ENCODE measurements at places on chromosomes 12 and 14.

DNA sequence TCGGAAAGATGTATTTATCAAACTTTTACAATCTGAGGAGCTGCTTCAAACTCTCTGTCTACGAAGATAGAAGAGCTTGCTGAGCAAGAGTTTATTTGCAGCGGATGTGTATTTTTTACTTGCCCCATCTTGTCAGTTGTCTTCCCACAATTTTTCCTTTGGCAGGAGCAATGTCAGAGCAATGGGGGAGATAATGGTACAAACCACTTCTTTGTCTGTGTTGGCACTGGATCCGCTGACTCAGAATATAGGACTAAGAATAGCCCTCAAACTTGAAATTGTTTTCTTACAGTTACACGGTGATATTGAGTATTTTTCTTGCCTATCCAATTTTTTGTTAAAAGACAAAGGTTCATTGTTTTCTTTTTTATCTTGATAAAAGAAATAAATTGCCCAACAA lies 27.6 kb downstream of the HELB start:
- DNase-seq = no peak

- no peak for DNase-seq
Observed at GRCh38 chr14:93996130-93996695, 888 bp upstream of the CCDC197 start.

DNA sequence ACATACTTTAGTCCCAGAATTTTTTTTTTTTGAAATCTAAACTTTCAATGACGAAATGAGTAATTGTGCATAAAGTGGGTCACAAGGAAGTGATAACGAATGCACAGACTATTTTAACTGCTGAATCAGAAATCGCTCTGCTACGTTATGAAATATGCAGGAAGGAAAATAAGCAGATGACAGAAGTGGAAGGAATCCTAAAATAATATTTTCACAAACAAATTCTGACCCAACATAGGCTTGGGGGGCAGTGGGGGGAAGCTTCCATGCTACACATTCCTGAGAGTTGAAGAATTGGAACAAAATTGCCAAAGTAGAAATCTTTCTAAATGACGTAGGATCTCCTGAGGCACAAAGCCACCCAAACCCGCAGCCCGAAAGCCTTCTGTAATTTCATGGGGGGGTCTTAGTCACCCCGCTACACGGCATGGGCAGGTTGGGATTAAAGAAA lies 89.6 kb downstream of the ARF6 start:
- DNase-seq = no peak

DNA sequence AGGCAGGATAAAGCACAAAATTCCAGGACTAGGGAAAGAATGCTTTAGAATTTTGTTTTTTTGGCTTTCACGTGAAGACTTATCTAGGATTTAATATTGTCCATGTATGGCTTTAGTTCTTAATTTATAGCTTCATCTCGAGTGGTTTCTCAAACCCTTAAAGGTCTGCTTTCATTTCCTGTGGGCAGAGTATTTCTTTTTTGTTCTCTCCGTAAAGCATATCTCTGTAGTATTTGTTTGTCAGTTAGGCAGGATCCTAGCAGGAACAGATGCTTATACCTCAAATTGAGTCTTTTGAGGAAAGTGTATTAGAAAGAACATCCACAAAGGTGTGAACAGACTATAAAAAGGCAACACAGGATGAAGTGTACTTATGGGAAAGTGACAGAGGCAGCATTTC lies 697.1 kb upstream of the SEL1L start:
- DNase-seq = no peak

DNA sequence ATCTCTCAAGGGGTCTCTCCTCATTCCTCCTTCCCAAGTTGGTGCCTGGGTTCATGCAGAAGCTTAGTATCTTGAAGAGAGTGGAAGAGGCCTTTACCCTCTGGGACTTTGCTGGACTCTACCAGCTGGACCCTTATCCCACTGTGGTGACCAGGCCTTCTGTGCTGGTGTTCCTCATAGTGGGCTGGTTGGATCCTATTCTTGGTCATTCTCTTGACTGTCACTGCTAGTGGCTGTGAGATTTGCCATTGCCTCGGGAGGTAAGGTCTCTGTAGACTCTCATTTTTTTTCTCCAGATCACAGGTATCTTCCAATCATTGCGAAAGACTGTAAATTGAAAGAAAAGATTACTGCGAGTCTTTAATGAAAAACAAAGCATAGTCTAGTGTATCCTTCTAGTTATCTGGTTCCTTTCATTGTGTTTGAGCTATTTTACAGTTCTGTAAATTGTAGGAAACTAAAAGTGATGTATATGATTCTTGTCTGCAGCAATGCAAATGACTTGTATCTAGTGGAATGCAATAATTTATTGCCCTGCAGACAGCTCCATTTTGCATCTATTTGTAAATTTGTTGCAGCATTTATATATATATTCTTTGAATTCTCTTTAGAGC lies 217.9 kb downstream of the AEBP2 start:
- DNase-seq = no peak

GRCh38 chr12:24728366-24728765 lies 220.5 kb downstream of the BCAT1 start:
- no peak for DNase-seq

GRCh38 chr12:124388679-124389137 lies 93.8 kb downstream of the RFLNA start:
- DNase-seq = peak; percentile 10

DNA sequence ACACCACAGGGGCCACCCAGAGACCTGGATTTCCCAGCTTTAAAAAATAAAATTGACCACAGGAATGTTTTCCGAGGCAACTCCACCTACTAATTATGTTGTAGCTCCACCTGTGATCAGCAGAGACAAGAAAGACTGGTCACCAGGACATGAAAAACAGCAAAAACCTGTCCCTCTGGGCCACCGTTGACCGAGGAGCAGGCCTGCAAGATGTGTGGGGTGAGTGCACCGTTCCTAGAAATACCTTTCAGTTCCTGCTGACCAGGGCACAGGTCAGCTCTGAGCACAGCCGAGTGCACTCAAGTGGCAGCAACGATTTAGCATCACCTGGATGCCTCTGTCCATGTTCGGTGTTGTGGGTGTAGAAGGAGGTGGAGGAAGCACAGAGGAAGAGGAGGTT lies 16.9 kb downstream of the FZD10 start:
- no peak for DNase-seq

DNA sequence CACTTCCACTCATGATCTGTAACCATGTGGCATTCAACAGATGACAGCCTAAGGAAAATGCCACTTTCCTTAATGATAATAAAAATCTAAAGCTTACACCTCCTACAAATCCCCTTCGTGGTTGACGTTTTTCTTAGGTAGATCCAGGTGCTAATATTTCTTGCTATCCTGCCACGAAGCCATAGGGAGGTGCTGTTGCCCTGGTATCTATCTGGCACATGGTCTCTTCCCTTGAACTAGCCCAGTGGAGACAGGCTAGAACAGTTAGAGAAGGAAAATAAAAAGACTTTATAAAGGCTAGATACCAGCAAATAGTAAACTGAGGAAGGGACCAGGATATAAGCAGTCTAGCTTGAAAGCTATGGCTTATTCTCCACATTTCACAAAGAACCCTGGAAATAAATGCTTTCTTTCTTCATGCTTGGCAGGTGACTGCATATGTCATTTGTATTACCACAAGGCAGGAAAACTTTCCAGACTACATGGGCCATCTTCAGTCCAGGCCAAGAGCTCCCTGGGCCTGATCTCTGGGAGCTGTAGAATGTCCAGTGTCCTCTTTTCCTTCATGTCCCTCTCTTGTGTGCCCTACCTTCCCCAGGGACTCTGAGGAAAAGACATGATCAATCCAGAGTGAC lies 15.3 kb downstream of the SPIC start:
- no peak for DNase-seq

- DNase-seq = no peak
Observed at GRCh38 chr12:112506513-112507166, 87.9 kb downstream of the PTPN11 start.

DNA sequence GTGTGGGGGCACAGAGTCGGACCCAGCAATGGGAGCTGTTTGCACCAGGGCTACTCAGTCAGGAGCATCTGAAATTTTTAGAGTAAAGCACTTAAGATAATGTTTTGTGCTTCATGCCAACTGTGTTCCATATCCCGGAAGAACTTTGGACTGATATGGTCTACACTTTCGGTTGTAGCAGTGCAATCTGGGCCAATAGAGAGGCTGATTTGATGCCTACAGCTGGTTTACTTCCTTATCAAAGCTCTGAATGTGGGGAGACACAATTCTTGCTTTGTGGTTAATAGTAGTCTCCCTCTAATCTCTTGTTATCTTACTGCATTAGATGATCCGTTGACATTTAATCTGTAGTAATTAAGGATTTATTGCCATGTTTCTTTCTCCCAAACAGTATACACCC lies 7.8 kb upstream of the VDR start:
- no peak for DNase-seq

- DNase-seq = no peak
Observed at GRCh38 chr12:51593539-51593938, 2.5 kb downstream of the SCN8A start.

DNA sequence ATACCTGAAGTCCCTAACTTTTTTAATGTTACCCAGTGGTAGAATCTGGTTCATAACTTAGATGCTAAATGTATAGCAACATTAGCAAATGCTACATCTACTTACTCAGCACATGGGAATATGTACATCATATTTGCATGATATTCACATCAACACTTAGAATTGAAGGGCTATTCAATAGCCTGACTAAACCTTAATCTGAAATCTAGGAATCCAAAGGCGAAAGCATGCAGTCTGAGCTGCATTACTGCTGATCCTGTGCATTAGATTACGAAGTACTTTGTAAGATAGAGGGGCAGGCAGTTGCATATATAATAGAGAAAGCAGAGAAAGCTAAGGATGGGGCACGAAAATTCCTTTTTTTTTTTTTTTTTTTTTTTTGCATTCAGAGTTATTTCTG lies 40.4 kb downstream of the SLC38A4 start:
- no peak for DNase-seq

GRCh38 chr12:58416236-58416635 lies 474.9 kb downstream of the ATP23 start:
- no peak for DNase-seq

DNA sequence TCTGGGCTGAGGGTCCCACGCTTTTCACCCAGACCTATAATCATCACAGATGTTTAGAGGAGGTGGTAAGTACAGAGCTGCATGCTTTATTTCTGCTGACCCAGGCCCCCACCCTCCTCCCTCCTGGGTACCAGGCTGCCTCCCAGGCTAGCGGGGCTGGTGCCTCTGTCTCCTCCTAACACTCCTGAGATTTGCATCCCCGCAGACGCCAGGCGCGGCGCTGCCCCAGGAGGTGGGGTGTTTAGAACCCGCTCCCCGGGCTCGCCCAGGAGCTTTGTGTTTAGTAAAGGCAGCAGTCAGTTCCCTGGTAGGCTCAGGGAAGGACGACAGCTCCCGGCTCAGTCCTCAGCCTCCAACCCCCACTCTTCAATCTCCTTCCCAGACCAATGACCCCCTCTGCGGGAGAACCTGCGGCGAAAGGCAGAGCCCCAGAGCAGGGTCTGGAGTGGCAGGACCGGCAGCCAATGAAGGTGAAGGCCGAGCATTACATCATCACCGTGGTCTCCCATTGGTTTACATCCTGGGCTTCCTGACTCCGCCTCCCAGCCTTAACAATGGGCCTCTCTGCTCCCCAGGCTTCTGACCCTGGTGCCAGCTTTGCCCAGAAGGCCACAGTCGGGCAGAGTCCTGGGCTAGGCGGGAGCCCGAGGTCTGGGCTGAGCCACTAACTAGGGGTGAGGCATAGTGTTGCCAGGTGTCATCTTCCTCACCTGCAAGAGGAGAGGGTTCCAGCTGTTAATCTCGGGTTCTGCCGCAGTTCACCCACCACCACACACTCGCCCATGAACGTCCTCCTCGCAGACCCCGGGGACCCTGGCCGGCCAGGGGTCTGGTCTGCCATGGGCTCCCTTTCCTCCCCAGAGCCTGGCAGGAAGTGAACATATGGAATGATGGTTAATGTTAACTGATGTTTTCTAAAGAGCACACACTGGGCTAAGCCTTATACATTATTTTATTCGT lies 57.5 kb downstream of the CALM1 start:
- no peak for DNase-seq

GRCh38 chr12:40232602-40233001 lies 7.8 kb downstream of the LRRK2 start:
- no peak for DNase-seq

DNA sequence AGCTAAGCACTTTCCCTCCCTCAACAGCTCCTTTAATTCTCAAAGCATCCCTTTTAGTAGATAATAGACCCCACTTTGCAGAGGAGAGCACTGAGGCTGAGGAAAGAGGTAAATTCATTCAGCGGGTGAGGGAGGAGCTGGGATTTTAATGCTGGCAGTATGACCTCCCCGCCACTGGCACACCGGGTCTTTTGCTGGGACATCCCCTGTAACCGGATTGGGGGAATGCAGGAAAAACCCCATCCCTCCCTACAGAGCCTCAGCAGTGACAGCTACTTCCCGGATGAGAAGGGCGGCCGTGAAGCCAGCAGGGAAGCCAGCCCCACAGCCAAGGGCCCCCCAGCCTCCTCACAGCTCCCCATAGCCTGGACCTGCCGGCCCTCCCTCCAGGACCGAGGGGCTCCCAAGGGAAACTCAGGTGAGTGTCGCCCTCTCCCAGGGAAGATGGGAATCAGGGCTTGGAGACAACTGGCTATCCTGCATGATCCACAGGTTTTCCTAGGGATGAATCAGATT lies 12.1 kb downstream of the ZBTB39 start:
- no peak for DNase-seq

- DNase-seq = no peak
Observed at GRCh38 chr12:124130691-124131591, 157.9 kb downstream of the ZNF664 start.

- no peak for DNase-seq
Observed at GRCh38 chr14:91866061-91866460, 1.3 kb downstream of the TC2N start.

DNA sequence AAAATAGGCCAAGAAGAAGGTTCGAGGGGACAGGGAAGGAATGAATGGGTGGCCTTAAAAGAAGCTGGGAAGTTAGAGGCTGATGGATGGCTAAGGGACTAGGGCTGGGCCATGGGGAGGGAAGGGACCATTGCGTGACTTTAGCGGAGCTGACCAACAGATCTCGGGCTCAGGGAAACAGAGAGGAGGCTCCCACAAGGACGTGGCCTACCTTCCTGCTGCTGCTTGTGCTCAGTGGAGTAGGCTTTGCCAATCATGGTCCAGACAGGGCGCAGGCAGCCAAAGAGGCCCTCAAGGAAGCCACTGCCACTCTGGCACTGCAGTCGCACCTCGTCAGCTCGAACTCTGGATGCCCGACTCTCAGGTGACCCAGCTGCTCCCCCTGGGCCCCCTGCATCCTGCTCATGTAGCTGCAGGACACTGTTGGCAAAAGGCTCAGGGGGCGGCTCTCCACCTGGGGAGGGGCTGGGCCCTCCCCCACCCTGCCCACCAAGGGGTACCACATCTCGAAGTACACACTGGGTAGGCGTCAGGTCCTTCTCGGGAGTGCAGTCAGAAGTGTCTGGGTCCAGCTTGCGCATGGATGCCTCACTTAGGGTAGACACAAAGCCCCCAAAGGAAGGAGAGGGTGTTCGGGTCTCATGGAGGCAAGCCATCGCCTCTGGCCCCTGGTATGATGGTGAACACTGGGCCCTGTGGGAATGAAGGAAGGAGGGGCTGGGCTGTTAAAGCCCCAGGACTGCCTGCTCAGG lies 12.3 kb downstream of the MAP3K12 start:
- no peak for DNase-seq
